ENCODE measurements at places on chromosomes 3 and 15.

DNA sequence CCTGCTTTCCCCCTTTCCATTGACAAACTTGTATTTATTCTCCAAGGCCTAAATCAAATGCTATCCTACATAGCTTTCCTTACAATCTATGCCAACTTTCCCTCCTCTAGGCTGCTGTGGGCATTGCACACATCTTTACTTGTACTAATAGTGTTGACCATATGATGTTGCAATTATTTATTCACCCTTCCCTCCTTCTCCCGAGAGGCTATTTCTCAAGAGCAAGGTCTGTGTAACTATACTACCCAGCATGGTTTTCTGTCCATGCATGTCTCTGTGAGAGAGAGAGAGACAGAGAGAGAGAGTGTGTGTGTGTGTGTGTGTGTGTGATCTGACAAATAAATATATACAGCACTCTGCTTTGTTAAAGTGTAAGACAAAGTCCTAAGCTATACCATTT lies 63.8 kb downstream of the GTPBP8 start:
- H3K4me1 ChIP-seq = peaks cover 25% of the 10 kb centered on the region
- H3K27me3 ChIP-seq = no peaks in the 10 kb centered on the region
- no peak overlapping the region for H3K27ac ChIP-seq
- no peaks in the 10 kb centered on the region for H3K36me3 ChIP-seq
- DNase-seq = no peak
- no peak overlapping the region for H3K4me3 ChIP-seq

DNA sequence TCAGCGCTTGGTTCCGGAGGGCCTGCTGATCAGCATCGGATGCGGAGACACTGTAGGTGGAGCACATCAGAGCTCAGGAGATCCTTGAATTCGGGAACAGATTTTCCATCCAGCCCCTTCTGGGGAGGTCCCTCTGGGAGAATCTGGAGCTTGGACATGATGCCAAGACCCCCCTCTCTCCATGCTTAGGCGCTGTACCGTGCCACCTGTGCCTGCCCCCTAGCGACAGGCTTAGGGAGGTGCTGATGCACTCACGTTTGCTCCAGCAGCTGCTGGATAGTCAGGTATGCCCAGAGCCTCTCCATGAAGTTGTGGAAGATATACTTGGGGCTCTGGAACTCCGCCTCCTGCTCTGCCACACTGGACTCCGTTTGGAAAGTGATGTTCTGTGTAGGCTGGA lies 9.7 kb downstream of the ITIH4 start:
- H3K27ac ChIP-seq = no peak overlapping the region
- H3K27me3 ChIP-seq = no peaks in the 10 kb centered on the region
- H3K36me3 ChIP-seq = no peaks in the 10 kb centered on the region
- no peak overlapping the region for H3K4me3 ChIP-seq
- DNase-seq = peak; percentile 70

- peak overlapping the region; percentile 82 for H3K27ac ChIP-seq
- H3K4me3 ChIP-seq = no peak overlapping the region
- peaks cover 63% of the 10 kb centered on the region for H3K4me1 ChIP-seq
- no peak for DNase-seq
Observed at GRCh38 chr3:127692501-127693335, 20.0 kb downstream of the ABTB1 start.

GRCh38 chr3:128436214-128436613 lies 30.5 kb downstream of the DNAJB8 start:
- H3K27ac ChIP-seq = no peak overlapping the region
- H3K36me3 ChIP-seq = no peaks in the 10 kb centered on the region
- no peaks in the 10 kb centered on the region for H3K4me1 ChIP-seq
- no peak for DNase-seq
- no peaks in the 10 kb centered on the region for H3K27me3 ChIP-seq
- H3K4me3 ChIP-seq = no peak overlapping the region

- no peaks in the 10 kb centered on the region for H3K36me3 ChIP-seq
- DNase-seq = no peak
- H3K4me3 ChIP-seq = no peak overlapping the region
Observed at GRCh38 chr3:129240436-129240835, 9.0 kb upstream of the COPG1 start.

DNA sequence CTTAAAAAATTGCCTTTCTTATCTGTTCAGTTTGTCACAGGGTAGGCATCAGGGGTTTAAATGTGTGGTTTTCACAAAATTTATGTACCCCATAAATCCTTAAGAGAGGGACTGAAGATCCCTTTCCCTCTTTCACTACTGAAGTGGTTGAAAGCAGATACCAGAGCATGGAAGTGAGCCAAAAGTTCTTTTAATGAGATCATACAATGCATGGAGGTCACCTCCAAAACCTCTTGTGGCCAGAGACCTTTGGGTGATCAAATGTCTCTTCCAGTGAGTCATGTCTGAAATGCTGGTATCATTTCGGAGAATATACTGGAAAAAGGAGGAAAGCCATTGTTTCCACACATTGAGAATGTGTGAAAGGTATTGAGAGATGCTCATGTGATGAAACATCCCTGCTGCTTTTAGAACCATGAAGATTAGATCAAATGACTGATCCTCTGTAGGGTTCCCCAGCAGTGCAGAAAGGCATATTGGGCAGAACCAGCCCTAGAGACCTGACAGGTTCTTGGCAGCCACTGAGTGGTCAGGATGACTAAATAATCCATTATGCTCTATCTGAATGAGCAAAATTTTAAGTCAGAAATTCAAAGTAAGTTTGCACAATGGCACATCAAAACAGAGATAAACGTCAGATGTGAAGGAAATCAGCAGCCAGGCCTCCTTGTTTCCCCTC lies 165.8 kb upstream of the SLC2A2 start:
- DNase-seq = no peak
- H3K4me3 ChIP-seq = no peak overlapping the region
- no peaks in the 10 kb centered on the region for H3K27me3 ChIP-seq
- H3K4me1 ChIP-seq = no peaks in the 10 kb centered on the region

- no peaks in the 10 kb centered on the region for H3K27me3 ChIP-seq
- H3K4me1 ChIP-seq = no peaks in the 10 kb centered on the region
- no peak overlapping the region for H3K27ac ChIP-seq
- H3K4me3 ChIP-seq = no peak overlapping the region
- H3K36me3 ChIP-seq = no peaks in the 10 kb centered on the region
- no peak for DNase-seq
Observed at GRCh38 chr15:59210186-59210585, 3.5 kb downstream of the LDHAL6B start.

DNA sequence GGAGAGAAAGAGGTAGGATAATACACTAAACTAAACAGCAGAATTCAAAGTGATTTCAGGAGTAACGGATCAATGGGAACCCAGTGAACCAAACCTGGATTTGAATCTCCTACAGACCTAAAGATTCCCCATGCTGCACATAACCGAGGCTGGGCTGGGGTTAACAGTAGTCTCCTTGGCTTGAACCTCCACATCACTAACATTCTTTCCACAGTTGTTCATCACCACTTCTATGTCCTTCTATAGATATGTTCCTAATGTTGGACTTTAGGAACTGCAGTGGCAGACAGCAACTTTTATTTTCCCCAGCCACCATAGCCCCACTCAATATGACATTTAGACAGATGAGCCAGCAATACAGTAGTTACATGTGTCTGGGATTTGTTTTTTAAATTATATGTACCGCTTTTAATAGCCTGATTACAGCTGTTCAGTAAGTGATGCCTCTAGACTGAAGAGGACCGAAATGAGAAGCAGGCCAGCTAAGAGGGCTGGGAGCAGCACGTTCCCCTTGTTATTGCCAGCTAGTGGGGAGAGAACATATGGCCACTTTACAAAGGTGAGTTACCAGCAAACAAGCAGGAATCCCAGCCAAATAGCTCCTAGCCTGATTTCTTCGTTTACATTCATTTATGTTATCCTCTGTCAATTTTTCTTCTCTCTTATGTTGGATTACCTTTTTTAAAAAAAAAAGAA lies 472.6 kb upstream of the CDIN1 start:
- H3K27me3 ChIP-seq = 0 out of 2 replicates have a peak, but pooled peaks cover 2% of the 10 kb centered on the region
- no peaks in the 10 kb centered on the region for H3K36me3 ChIP-seq
- H3K27ac ChIP-seq = no peak overlapping the region
- DNase-seq = no peak
- H3K4me3 ChIP-seq = no peak overlapping the region

GRCh38 chr3:100516838-100517237 lies 24.4 kb downstream of the TMEM45A start:
- no peak overlapping the region for H3K4me3 ChIP-seq
- no peaks in the 10 kb centered on the region for H3K27me3 ChIP-seq
- H3K4me1 ChIP-seq = no peaks in the 10 kb centered on the region
- DNase-seq = no peak
- H3K36me3 ChIP-seq = no peaks in the 10 kb centered on the region

- no peaks in the 10 kb centered on the region for H3K4me1 ChIP-seq
- DNase-seq = no peak
- no peak overlapping the region for H3K27ac ChIP-seq
- H3K36me3 ChIP-seq = no peaks in the 10 kb centered on the region
- H3K27me3 ChIP-seq = no peaks in the 10 kb centered on the region
Observed at GRCh38 chr3:171116824-171117395, 90.4 kb upstream of the SLC2A2 start.

- no peaks in the 10 kb centered on the region for H3K36me3 ChIP-seq
- DNase-seq = no peak
- H3K4me3 ChIP-seq = no peak overlapping the region
- no peaks in the 10 kb centered on the region for H3K4me1 ChIP-seq
- no peaks in the 10 kb centered on the region for H3K27me3 ChIP-seq
Observed at GRCh38 chr3:35849963-35850362, 210.6 kb downstream of the ARPP21 start.

DNA sequence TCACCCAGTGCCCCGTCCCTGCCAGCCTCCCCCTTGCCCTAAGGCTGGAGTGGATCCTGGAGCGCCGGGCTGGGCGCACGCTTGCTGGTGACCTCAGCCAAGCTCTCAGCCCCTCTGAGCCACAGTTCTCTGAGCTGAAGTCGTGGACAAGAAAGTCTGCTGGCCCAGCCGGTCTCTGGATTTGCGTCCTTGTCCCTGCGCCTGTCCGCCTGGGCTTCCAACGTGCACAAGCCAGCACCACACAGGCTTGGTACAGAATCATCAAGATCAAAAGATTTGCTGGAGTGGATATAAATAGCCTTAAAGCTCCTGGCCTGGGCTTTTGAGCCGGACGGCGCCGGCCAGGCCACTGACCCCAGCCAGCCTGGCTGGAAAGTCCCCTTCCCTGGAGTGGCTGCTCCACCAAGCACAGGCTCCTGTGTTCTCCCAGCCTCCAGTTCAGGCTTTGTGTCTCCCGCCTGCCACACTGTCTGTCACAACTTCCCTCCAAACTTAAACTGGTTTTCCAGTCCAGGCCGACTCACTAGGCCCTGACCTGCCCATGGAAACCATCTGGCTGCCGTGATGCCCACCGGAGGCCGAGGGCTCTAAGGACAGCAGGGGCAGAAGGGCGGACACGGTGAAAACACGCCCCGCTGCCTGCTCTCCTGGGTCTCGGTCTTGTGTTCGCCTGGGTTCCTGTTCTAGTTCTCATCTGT lies 156.2 kb downstream of the NUP210 start:
- no peak for DNase-seq
- H3K27ac ChIP-seq = no peak overlapping the region
- H3K4me1 ChIP-seq = no peaks in the 10 kb centered on the region
- H3K27me3 ChIP-seq = no peaks in the 10 kb centered on the region

DNA sequence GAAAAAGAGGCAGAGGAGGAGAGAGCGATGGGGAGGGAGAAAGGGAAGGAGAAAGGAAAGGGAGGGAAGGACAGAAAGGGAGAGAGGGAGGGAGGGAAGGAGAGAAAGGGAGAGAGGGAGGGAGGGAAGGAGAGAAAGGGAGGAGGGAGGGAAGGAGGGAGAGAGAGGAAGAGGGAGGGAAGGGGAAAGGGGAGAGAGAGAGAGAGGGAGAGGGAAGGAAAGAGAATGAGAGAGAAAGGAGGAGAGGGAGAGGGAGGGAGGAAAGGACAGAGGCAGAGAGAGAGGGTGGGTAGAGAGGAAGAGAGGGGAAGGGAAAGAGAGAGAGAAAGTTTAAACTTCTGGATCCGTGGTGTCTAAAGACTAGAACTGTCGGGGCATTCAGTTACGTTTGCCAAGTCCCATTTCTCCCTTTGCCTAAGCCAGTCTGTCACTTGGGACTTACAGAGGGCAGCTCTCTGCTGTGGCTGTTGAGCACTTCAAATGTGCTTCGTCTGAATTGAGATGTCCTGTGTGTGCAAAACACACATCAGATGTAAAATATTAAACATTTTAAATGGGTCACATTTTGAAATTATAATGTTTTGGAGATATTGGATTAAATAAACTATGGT lies 62.6 kb downstream of the PLXNA1 start:
- no peaks in the 10 kb centered on the region for H3K36me3 ChIP-seq
- no peak for DNase-seq
- 0 out of 2 replicates have a peak, but pooled peaks cover 3% of the 10 kb centered on the region for H3K27me3 ChIP-seq
- H3K4me1 ChIP-seq = peaks cover 4% of the 10 kb centered on the region
- no peak overlapping the region for H3K4me3 ChIP-seq
- no peak overlapping the region for H3K27ac ChIP-seq

- no peaks in the 10 kb centered on the region for H3K4me1 ChIP-seq
- no peak overlapping the region for H3K27ac ChIP-seq
- no peak for DNase-seq
- H3K4me3 ChIP-seq = no peak overlapping the region
- peaks cover 18% of the 10 kb centered on the region for H3K36me3 ChIP-seq
Observed at GRCh38 chr3:15693355-15693754, 91.8 kb downstream of the BTD start.

DNA sequence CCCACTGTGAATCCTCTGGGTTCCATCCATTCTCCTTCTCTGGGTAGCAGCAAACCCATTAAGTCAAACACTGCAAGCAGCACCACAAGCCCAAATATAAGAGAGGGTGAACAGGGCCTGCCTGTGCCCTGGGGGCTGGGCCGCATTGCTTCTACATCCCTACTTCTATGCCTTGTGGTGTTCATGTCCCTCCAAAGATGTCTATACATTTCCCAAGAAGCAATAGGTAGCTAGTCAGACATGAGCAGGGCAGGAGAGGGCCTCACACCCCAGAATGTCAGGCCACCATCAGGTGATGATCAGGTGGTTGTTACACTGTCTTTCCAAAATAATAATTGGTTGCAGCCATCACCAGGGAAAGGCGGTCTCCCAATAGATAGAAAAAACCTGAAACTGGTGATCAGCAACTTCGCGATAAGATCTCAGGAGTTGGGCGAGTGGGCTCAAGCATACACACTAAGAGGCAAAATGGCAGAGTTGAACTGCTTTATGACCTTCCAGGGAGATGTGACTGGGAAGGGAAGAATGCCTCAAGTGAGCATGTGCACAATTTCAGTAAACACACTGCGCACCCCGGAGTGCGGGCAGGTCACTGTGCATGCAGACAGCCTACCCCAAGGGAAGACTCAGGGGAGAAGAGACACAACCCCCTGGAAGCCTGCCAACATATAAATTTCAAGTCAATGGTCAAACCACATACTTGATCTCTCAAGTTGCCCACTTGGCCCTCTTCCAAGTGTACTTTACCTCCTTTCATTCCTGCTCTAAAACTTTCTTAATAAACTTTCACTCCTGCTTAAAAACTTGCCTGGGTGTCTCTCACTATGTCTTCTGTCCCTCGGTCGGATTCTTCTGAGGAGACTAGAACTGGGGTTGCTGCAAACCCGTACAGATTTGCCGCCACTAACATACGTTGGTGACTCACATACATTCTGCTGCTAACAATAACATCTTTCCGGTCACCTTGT lies 39.9 kb downstream of the KLF15 start:
- H3K36me3 ChIP-seq = no peaks in the 10 kb centered on the region
- H3K4me1 ChIP-seq = no peaks in the 10 kb centered on the region
- no peaks in the 10 kb centered on the region for H3K27me3 ChIP-seq
- no peak overlapping the region for H3K4me3 ChIP-seq
- no peak overlapping the region for H3K27ac ChIP-seq
- DNase-seq = no peak

- no peaks in the 10 kb centered on the region for H3K27me3 ChIP-seq
- DNase-seq = no peak
- H3K27ac ChIP-seq = peak overlapping the region; percentile 39
- H3K4me1 ChIP-seq = peaks cover 75% of the 10 kb centered on the region
Observed at GRCh38 chr3:127770671-127771355, 51.5 kb downstream of the MGLL start.

GRCh38 chr3:189630767-189631372 lies 319 bp upstream of the TP63 start:
- no peaks in the 10 kb centered on the region for H3K36me3 ChIP-seq
- H3K4me3 ChIP-seq = no peak overlapping the region
- no peak for DNase-seq
- no peak overlapping the region for H3K27ac ChIP-seq
